ENCODE measurements at places on chromosomes 4 and X. TPM values are rescaled to one million over a fixed set of nuclear protein-coding genes. Genes with fewer than 3 reads are reported as not detected.
A peak's percentile ranks its signal among the peaks of the same experiment; 100 is the strongest.

XK gene
- 7.7 TPM for total RNA-seq

PHKA2 gene
- total RNA-seq: 24.6 TPM

C4orf46 gene
- 13.1 TPM for total RNA-seq

DNA sequence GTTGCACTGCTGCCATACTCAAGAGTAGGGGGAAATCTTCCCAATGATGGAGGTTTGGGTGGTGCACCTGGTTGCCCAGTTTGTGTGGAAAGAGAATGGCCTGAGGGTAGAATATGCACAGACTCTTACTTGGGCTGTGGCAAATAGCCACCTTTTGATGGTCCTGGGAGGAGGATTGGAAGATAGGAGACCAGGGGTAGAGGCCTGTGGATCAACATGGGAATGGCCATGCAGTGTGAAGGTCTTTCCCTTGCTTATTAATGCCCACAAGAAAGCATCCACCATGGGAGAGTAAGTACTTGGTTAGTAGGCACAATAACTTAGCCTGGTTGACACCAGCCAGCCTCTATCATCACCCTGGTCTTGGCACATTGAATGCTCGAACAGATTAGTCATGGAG is 156.8 kb upstream of the LEF1 start:
- DNase-seq: no peak

- DNase-seq: no peak
These were observed 916 bp downstream of the MXRA5 start for GRCh38 chrX:3345281-3346191.

- DNase-seq: peak; percentile 18
These were observed 364.7 kb downstream of the PCDH7 start for GRCh38 chr4:31084806-31085416.

DNA sequence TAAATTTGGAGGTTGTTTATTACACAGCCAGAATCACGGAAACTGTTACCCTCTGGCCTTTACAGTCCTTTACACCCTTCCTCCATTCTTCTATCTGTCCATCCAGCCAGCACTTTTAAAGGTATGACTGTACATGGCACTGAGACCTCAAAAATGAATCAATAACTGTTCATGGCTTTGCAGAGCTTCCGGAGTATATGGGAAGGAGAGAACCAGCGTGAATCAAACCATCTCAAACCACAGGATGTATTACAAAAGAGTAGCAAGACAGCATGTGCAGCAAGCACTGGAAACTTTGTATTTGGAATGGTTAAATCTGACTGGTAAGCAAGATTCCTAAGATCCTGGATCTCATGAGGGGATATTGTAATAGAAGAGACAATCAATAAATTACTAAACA is 228.5 kb upstream of the CASK start:
- DNase-seq: peak; percentile 29

DNA sequence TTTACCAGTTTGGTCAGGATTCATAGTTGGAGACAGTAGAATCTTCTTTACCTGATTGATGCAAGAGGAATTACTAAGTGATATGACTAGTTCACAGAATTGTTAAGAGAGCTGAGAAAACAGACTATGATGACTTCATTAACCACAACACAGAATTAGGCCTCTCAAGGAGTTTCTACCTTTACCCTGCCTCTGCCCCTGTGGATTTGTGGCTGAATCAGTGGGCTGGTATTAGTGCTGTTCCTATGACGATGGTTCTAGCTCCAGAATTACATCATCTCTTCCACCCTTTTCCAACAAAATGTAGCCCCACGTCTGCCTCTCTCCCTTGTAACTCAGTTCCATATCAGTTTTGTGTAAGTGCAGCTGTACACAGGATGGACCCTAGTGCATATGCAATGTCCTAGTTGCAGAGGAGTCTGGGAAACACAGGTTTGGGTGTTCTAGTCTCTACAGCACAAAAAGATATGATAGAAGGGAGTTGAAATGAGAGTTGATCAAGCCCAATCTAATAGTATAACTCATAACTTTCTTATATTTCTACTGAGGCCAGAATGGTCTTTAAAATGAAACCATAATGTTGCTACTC is 99.3 kb downstream of the ANXA5 start:
- DNase-seq: peak; percentile 19

Measured in PC-3 (cell line).